ENCODE measurements at places on chromosomes 4 and X.

- no peak for DNase-seq
These were observed 160.5 kb downstream of the ZNF518B start for GRCh38 chr4:10296730-10297129.

DNA sequence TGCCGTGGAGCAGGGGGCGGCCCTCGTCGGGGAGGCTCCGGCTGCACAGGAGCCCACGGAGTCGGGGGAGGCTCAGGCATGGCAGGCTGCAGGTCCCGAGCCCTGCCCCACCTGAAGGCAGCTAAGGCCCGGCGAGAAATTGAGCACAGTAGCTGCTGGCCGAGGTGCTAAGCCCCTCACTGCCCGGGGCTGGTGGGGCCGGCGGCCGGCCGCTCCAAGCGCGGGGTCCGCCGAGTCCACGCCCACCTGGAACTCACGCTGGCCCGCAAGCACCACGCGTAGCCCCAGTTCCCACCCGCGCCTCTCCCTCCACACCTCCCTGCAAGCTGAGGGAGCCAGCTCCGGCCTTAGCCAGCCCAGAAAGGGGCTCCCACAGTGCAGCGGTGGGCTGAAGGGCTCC lies 589.4 kb downstream of the PPP4R3C start:
- no peak for DNase-seq

GRCh38 chr4:17489721-17490120 lies 22.2 kb downstream of the QDPR start:
- no peak for DNase-seq

DNA sequence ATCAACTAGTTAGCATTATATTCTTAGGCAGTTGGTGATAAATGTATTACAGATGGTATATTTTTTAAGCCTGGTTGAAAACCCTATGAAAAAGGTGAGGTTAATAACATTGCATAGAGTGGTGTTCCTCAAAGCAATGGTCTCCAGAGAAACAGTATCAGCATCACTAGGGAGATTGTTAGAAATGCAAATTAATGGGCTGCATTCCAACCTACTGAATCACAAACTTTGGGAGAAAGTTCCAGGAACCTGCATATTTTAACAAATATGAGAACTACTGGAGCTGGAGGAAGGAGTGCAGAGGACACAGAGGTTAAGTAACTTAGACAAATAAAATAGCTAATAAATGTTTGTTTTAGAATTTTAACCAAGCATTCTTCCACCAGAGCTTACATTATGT lies 166.9 kb upstream of the PCDH10 start:
- peak; percentile 27 for DNase-seq

DNA sequence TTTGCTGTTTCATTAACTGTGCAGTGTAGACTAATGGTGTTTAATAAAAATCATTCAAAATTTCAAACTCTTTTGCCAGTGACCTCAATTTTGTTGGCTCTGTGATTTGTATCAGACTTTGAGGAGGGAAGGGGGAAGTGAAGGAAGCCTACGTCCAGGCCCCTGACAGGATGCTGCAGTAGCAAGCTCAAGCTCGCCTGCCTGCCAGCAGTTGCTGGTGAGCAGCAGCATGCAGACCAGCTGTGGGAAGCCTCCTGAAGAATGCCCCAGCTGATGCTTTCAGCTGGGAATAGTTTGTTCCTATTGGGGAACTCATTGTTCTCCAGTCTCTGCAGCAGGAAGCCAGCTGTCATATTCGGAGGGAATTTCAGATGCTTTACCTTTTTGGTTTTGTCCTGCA lies 495.2 kb downstream of the AFF2 start:
- DNase-seq, result no peak

GRCh38 chr4:121728066-121728465 lies 31.3 kb upstream of the ANXA5 start:
- DNase-seq, result peak; percentile 95

- peak; percentile 62 for DNase-seq
These were observed 815.4 kb upstream of the PCDH10 start for GRCh38 chr4:132333724-132334047.

GRCh38 chr4:54230484-54231418 lies 1.7 kb downstream of the PDGFRA start:
- peak; percentile 34 for DNase-seq

GRCh38 chr4:109879081-109879480 lies 31.2 kb downstream of the LRIT3 start:
- DNase-seq, result no peak

DNA sequence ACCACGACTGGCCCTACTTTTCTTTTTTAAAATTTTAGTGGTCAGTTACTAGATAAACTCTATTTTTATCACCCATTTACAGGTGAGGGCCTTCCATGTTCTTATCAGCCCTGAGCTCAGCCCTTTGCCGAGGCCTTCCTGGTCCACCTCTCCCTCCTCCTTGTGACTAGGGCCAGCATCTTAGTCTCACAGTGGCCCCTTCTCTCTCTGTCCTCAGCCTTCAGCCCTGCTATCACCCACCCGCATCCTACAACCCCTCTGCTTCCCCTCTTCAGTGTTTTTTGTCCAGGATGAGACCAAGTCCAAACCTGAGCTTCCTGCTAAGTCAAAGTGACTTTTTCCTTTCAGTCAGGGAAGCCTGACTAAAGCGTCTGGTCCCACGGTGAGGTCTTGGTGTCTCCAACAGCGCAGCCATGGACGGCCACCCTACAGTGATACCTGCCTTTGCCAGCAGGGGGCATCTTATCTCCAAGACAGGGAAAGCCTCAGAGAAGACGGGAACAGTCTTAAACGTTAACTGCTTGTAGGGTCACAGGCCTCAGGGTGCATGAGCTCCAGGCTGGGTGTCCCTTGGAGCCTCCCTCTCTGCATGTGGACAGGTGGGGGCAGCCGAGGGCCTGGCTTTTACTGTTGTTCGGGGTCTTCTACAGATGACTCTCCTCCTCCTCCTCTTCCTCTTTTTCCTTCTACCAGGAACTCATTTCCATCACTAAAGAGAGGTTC lies 11.7 kb upstream of the GAGE10 start:
- peak; percentile 31 for DNase-seq

DNA sequence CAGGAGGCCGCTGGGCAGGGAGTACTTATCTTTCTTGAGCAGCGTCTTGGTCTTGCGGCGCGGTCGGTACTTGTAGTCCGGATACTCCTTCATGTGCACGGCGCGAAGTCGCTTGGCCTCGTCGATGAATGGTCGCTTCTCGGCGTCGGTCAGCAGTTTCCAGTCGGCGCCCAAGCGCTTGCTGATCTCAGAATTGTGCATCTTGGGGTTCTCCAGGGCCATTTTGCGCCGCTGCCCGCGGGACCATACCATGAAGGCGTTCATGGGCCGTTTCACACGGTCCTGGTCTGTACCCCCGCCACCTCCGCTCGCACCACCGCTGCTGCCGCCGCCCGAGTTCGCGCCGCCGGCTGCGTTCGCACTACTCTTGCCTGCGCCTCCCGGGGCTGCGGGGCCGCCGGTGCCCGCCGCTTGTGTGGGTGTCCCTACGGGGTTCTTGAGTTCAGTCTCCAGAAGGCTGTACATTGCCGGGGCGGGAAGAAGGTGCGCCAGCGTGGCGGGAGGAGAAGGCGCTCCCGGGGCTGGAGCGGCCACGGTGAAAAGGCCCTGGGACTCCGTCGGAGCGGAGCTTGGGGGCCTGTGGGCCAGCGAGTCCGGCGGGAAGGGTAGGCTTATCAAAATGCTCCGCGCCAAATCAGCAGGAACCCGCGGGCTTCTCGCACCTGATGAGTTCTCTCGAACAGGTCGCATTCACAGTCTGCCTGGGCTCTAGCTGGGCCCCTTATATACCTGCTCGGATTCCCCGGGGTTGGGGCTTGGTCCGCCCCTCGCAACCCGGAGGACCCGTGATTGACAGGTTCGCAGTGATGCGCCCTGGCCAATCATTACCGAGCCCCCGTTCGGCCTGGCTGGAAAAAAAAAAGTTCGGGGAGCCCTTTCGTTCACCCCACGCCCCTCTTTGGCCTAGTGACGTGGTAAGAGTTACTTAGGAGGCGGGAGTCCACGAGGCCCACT lies at the start of gene SOX3:
Gene SOX3, minus strand, starts transcription at position 699 of the 954 bp plus-strand sequence. Its CDS starts 9 bp downstream, at position 690.
- no peak for DNase-seq

- DNase-seq, result peak; percentile 62
These were observed at the start of gene COL25A1 for GRCh38 chr4:109302361-109303139. COL25A1 (minus strand) TSS chr4:109302658.

DNA sequence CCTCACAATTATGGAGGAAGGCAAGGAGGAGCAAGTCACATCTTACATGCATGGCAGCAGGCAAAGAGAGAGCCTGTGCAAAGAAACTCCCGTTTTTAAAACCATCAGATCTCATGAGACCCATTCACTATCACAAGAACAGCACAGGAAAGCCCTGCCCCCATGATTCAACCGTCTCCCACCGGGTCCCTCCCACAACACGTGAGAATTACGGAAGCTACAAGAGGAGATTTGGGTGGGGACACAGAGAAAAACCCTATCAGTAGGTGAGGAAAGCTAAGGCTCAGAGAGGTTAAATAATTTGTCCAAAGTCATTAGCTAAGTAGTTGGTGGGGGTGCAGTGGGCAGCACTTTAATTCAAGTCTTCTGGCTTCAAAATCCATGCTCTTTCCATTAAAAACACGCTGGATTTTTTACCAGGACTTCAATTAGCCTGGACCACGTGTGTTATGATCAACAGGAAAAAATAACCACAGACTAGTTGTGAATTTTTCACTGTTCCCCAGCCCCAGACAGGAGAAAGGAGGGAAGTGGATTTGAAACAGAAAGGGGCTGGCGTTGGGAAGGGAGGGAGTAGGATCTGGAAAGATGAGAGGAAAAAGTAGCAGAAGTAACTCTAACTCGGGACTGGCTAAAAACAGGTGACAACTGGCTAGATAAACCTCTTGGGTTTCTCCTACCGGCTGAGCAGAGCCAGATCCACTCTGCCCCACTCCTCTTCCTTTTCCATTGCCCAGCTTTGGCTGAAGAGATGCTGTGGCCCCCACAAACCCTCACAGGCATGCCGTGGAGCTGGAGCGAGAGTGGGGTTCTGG lies 986 bp downstream of the MTMR8 start:
- no peak for DNase-seq

- no peak for DNase-seq
These were observed 578 bp upstream of the DKK2 start for GRCh38 chr4:107036584-107037198.
